ENCODE measurements at places on chromosomes 2 and 18.

DNA sequence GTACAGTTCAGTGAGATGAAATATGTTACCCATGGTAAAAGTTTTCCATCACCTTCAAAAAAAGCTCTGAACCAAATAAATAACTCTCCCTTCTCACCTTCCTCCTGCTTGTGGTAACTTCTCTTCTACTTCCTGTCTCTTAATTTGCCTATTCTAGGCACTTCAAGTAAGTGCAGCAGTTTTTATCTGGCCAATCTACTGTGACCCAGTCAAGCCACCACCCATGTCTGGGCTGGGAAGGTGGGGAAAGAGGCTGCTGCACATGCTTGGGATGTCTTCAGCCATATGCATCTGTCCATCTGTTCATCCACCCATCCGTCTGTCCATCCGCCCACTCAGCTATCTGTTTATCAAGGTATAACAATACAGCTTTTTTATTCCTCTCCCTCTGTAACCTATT is 31.6 kb downstream of the ZNF532 start:
- no peak for DNase-seq

DNA sequence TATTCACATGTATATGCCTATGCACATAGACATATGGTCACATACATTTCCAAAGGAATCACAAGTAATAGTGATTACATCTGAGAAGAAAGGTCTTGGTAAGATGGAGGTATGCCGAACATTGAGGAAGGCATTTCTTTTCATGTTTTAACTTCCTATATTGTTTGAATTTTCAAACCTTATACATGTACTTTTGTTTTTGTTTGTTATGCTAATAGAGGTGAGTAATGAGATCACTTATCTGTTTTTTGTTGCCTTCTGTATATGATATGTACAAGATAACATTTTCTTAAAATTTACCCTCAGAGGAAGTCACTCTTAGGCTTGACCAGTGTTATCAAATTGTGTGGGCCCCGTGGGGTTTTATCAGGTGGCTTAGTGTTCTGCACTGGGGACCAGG is 166.5 kb upstream of the OTX1 start:
- DNase-seq = no peak

DNA sequence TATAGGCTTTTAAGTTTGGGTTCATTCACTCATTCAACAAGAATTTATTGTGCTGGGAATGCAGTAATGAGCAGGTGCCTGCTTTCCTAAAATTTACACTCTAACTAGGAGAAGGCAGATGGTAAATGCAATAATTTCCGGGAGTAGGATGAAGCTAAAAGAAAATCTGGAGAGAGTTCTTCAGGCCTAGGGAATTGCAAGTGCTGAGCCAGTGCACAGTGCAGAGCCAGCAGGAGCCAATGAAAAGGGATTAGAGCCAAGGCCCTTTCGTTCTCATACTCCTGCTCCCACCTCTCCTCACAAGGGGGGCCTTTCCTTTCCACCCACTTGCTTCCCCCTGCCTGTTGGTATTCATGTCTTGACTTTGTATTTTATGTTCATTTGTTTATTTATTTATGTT is 55.1 kb downstream of the CFAP221 start:
- no peak for DNase-seq

DNA sequence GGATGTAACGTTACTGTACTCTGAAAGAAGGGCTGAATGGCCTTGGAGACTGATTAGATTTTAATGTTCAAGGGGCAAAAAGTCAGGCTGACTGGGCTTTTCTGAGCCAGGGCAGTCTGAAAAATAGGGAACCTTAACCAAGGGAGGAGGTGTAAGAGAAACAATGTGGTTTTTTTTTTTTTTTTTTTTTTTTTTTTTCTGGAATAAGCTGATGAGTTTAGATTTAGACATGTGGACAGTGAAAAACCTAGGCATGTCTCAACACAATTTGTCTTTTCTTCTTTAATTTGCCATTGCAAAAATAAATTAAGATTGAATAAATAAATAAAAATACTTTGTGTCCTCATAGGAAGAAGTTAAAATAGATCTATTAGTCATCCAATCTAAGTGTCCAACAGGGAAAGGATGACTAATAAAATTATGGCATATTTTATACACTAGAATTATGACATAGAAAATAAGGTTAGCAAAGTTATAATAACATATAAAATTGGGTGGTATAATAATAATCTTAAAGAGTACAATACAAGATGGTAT is 237.6 kb upstream of the TRIB2 start:
- DNase-seq = no peak

- DNase-seq = no peak
These were observed 29.9 kb upstream of the ZNF512 start for GRCh38 chr2:27552941-27553340.

- DNase-seq = no peak
These were observed 28.9 kb upstream of the RNF152 start for GRCh38 chr18:61921621-61922235.

- DNase-seq = peak; percentile 25
These were observed 830 bp downstream of the DNER start for GRCh38 chr2:229713371-229714079.

DNA sequence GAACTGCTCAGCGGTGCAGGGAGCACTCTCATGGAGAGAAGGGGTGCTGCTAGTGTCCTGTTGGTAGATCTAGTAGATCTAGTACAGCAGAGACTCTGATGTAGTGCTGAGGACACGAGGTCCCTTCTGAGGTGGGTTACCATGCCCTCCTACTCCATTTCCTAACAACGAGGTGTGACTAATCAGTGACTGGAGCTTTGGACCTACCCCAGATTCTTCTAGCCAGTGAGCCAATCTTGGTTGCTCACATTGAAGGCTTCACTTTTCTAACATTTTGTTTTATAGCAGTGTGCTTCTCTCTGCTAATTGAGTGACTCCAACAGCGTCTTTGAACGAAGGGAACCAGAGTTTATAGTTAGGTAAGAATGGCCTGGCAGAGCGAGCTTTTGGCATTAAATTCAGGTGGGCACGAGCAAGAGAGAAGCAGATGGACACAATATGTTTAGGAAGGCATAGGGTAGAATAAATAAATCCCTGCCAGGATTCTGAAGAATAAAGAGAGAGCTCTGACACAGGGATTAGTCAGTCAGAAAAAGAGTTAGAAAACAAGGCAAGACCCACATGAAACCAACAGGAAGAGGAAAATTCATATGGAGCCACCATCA is 306.0 kb upstream of the RAB12 start:
- no peak for DNase-seq

DNA sequence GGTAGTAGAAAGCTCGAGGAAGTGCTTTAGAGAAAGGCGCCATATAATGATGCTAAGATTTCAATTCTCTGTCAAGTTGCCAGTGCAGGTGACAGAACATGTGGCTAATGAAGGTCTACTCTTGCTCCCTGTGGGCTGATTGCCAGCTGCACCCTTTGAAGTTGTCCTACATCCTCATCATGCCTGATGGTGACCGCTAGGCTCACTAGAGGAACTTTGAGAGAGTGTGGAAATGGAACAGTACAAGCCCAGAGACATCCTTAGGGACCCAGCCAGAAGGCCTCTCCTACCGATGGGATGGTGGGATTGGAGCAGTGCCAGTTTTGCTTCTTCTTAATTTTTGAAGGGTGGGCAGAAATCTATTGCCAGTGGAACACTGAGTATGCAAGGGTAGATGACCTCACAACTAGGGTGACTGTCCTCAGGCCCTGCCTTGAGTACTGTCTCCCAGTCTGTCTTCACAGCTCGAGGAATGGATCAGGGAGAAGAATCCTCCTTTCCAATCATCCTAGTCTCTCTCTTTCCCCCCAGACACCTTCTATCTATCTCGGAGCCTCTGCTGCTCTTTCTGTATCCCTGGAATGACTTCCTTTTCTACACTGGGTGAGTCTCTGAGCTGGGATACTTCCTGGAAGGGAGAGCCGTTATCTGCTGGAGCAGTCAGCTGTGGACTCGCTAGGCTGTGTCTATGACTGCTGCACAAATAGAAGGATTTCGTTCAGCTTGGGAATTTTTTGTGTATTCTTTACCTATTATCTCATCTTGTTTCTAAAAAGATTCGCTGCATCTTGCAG is 33.5 kb downstream of the LGALSL start:
- no peak for DNase-seq

Measured in amygdala (tissue), 56 donors.